NCI-H226 (cell line): ENCODE measurements at places on chromosomes 12 and 14.

DNA sequence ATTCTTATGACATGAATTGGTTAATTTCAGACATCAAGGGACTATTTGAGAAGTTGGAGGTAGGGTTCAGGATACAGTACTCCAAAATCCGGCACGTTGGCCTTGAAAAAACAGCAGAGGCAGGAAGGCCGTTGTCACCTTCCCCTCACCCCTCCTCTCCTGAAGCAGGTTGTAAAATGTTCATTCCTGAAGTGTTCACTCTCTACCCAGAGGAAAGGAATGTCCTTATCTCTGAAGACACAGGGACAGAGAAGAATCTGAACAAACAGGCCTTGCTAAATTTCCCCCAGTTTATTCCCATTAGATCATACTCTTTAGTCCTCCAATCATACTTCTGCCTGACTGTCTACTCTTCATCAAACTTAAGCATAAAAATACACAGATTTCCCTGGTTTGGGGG lies 313.6 kb downstream of the ZFP36L1 start:
- peak; percentile 61 for DNase-seq

DNA sequence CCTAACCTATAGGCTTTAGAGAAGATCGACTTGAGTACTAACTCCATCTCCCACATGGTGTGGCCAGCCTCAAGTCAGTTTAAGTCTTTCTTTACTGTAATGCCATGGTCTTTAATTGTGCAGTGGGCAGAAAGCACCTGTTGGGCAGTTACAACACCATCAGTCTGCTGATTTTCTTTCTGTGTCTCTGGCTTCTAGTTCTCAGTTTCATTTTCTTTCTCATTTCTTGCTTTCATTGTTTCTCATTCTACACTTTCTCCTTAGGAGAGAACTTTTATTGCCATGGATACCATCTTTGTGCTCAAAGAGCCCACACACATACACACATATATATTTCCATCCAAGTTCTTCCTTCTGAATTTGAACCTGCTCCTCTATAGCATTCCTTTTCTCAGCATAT lies 96.1 kb upstream of the SLC16A7 start:
- no peak for DNase-seq

DNA sequence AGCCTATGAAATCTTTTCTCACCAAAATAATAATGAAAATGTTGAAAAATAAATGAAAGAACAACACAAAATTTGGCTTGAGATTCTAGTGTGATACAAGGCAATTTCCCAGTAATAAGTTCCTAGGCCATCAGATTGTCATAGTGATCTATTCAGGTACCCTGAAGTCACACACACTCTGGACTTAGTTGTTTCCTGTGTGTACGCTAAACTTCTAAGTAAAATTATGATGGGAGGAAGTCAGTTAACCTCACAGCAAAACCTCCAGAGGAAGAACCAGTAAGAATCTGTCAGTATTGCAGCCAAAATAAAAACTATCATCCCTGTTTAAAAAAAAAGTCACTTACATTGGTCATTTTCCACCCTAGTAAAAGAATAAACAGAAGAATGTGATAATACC lies 81.9 kb downstream of the DBX2 start:
- no peak for DNase-seq

DNA sequence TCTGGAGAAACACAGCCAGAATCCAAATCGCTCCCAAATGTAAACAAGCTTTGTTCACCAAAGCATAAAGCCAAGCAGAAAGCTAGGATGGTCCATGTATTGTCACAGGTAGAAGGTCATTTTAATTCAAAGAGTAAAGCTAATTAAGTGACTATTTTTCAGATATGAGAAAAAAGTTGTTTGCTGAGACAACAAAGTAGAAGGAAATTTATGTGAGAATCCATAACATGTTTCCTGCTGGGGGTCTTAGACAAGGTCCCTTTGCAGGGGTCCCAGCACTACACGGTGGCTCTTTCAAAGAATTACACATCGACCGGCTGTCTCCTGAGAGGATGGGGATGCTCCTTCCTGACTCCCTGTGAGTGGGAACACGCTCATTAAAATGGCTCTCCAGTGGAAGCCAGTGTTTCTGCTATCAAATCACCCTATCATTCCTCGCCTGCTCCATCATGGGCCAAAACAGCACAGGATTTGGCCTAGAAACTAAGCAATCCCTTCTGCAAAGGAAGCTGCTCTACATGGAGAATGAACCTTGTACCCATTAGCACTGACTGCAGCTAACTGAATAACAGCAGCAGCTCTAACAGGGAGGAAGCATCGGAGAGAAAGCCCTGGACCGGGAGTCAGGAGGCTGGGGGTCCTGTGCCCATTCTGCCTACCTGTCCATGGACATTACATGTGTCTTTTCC lies 175.3 kb downstream of the STXBP6 start:
- DNase-seq: no peak

DNA sequence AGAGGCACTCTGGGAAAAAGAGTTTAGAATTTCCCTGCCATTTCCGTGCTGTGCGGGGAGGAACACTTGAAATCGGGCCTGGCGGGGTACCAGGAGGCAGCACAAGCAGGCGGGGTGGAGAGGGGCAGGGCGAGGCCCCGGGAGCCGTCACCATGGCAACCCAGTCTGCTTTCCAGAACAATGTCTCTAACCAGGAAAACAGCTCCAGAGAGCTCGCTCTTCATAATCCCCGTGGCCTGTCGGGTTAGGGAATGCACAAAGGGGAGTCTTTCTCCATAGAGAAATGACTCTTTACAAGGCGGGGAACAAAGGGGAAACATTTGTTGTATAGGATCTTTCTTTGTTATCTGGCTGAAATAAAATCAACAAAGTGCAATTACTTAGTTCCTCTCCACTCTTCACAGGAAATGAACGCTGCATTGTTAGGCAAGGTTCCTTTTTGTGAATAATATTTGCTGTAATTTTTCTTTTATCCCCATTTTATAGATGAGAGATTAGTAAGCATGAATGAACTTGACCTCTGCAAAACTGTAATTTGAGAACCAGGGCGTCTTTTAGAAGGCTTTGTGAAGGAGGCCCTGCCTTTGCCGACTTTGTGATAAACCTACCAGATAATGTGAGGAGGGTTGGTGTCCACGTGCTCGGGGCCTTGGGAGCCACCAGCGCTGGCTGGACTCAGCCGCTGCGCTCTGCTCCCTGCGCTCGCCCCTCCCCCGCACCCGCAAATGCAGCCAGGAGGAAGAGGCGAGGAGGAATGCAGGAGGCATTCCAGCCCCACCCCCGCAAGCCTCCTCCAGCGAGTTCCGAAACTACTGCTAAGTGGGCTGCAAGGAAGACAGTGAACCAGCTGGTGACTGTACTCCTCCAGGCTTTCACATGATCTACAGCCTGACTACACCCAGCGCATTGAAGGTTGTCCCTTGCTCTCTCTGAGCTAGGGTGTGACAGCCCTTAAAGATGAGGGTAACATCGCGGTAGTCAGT lies 105.2 kb upstream of the ATF7IP start:
- peak; percentile 96 for DNase-seq
